ENCODE measurements at places on chromosomes 1 and 21.

DNA sequence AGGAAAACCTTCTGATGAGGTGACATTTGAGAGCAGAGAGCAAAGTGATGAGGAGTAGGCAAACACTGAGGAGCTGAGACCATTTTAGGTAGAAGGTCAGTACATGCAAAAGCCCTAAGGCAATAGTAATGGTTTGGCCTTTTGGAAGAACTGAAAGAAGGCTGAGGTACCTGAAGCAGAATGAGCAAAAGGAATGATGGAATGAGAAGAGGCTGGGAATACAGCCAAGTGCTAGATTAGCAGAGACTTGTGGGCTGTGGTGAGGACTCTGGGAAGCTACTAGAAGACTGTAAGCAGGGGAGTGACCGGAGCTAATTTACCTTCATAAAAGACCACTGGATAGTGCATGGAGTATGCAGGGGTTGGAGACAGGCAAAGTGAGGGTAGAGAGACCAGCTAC is 77.9 kb downstream of the GFI1 start:
- no peak for DNase-seq

- no peak for DNase-seq
Measured at GRCh38 chr1:167263344-167263743, 42.7 kb downstream of the POU2F1 start.

- no peak for DNase-seq
Measured at GRCh38 chr1:201016943-201017827, 6.3 kb downstream of the KIF21B start.

DNA sequence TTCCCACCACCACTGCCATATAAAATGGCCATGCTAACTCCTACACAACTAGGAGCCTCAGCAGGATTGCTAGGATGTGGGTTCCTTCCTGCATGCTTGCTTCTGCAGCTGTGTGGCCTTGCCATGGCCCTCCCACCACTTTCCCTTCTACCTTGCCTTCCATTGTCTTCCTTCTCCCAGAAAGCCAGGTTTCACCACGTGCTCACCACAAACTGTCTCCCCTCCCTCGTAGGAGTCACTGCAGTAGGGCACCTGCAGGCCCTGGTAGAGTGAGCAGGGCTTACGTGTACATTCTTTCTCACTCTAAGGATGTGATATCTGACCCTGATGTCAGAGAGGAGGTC is 3.7 kb downstream of the C1orf226 start:
- no peak for DNase-seq

DNA sequence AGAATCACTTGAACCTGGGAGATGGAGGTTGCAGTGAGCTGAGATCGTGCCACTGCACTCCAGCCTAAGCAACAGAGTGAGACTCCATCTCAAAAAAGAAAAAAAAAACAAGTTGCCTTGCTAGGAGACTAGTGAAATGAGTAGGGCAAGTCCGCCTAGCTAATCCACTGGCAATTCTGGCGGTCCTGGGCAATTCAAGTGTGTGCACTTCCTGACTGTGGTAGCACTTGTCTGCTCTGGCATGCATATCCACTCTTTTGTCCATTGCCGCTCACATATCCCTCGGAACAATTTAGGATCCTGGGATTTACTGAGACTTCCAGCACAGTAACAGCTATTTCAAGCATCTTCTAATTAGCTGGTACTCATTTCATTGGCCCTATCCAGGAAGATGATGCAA is 426.3 kb upstream of the ADGRL2 start:
- no peak for DNase-seq

- no peak for DNase-seq
Measured at GRCh38 chr1:17067069-17067426, 13.2 kb upstream of the SDHB start.

- DNase-seq = no peak
Measured at GRCh38 chr21:33268737-33269441, 2.7 kb downstream of the IL10RB start.

DNA sequence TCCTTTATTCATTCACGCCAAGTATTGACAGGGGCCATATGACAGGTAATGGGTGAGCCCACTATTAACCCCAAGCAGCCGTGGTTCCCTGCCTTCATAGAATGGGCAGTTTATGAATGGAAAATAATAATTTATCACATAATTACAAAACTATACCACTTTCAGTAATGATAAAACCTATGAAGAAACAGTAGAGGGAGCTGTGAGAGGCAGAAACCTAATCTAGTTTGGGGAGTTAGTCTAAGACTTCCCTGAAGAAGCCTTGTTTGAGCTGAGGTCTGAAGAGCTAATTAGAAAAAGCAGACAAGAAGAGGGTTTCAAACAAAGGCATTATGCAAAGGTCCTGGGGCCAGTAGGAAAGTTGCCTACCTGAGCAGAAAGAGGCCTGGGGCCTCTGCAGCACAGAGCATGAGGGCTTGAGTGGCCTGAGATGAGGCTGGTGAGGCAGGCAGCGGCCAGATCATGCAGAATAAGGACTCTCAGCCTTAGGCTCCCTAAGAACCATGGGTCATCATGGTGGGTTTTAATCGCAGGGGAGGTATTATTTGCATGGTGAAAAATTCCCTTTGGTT is 142.8 kb downstream of the ATG4C start:
- no peak for DNase-seq

DNA sequence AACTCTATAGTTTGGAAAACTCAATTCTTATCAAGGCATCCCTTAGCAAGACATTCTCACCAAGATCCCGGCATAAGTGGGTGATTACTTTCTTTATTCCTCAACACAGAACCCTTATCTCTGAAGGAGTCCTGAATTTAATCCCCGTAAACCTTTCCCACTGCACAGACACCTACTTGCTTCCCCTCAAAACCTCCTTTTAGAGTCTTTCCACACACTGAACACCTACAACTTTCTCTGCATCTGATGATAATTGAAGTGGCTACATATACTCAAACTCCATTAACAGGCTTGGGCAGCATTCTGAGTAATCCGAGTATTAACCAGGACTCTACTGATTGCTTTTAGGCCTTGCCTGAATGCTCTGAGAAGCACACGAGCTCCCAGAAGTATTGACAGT is 23.5 kb downstream of the PALMD start:
- DNase-seq = no peak

GRCh38 chr21:45161038-45161945 is 86.9 kb downstream of the ADARB1 start:
- no peak for DNase-seq
